Fibroblast of lung (primary cell): ENCODE measurements at places on chromosomes 4 and X.

GRCh38 chr4:60588556-60588955 lies 611.6 kb upstream of the ADGRL3 start:
- no peak for DNase-seq

- no peak for DNase-seq
Observed at GRCh38 chrX:16683007-16683664, 29.3 kb downstream of the CTPS2 start.

DNA sequence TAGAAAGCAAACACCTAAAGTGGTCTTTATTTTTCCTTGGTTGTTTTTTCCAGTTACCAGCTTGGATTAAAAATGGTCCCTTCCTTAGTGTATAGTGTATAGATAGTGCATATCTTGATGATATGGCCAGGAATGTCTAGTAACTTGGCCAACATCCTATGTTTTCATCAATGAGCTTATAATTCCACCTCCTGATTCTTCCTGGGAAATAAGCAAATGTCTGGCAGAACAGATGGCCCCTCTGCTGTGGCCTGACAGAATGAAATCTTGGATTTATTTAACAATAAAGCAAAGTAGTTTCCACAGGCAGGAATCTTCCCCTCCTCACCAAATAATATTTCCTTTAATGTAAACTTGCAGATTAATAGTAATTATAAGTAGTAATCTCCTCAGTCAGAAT lies 6.1 kb downstream of the SCARB2 start:
- no peak for DNase-seq

- peak; percentile 83 for DNase-seq
Observed at GRCh38 chrX:15680401-15680800, 15.8 kb upstream of the CLTRN start.

GRCh38 chrX:107894038-107894437 lies 68.4 kb downstream of the MID2 start:
- peak; percentile 21 for DNase-seq

GRCh38 chr4:95547715-95548471 lies 880 bp downstream of the UNC5C start:
- DNase-seq = no peak

DNA sequence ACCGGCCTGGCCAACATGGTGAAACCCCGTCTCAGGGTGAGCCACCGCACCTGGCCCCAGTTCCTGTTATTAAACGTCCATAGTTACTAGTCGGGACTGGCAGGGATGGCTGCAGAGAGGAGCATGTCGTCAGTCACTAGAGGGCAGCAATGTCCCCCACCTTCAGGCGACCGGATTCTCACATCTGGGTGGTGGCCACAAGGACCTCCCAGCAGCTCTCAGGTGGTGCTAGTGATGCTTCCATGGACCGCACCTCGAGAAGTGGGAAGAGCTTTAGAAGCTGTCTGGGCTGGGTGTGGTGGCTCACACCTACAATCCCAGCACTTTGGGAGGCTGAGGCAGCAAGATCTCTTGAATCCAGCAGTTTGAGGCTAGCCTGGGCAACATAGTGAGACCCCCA lies 13.3 kb upstream of the IL3RA start:
- no peak for DNase-seq

GRCh38 chr4:123536225-123536624 lies 139.6 kb downstream of the SPRY1 start:
- DNase-seq = no peak

GRCh38 chr4:166088576-166088975 lies 215.5 kb downstream of the TLL1 start:
- DNase-seq = no peak

- no peak for DNase-seq
Observed at GRCh38 chr4:84710548-84710947, 127.6 kb downstream of the CDS1 start.

DNA sequence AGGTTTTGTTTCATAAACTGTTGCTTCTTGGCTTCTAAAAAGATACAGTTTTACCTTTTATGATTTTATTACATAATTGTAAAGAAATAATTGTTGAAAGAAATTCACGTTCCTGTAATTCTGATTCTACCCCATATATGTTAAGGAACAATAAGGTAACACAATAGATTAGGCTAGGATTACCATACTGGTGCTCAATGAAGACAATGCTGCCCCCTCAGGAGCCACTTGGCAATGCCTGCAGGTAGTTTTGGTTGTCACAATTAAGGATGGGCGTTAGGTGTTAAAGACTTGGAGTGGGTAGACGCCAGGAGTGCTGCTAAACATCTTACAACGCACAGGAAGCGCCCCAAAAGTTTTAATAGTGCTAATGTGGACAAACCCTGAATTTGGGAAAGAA lies 133.2 kb downstream of the NLGN4X start:
- no peak for DNase-seq

GRCh38 chr4:113052379-113052951 lies 3.0 kb downstream of the ANK2 start:
- peak; percentile 91 for DNase-seq

GRCh38 chr4:108060164-108060563 lies 70.5 kb downstream of the HADH start:
- DNase-seq = peak; percentile 71

- DNase-seq = no peak
Observed at GRCh38 chrX:40154853-40155588, 57.3 kb upstream of the BCOR start.

DNA sequence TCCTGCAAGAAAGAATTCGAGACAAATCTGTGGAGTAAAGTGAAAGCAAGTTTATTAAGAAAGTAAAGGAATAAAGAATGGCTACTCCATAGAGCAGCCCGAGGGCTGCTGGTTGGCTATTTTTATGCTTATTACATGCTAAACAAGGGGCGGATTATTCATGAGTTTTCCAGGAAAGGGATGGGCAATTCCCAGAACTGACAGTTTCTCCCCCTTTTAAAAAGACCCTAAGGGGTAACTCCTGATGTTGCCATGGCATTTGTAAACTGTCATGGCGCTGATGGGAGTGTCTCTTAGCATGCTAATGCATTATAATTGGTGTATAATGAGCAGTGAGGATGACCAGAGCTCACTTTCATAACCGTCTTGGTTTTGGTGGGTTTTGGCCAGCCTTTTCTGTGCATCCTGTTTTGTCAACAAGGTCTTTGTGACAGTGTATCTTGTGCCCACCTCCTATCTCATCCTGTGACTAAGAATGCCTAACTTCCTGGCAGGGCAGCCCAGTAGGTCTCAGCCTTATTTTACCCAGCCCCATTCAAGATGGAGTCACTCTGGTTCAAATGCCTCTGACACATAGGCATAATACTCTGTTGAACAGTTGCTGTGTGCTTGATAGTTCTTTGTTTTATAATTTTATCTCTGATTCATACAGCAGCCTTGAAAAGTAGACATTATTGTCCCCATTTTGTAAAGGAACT lies 25.8 kb downstream of the GAB1 start:
- DNase-seq = no peak

DNA sequence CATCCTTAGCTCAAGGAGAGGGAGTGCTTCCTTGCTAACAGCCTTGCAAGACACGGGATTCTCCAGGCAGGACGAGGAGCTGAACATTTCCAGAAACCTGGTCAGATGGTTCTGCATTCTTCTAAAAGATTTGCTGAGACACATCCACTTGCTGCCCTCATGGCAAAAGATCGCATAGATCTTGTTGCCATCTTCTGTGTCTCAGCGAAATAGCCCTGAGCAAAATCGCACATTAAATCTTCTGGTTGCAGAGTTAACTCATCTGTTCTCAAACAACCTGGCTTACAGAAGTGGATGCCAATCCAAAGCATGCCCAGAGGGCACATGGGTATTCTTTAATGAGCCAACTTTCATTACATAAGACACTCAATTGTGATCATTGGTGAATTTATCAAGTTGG lies 167.5 kb downstream of the PRKX start:
- DNase-seq = no peak

- no peak for DNase-seq
Observed at GRCh38 chr4:15682242-15683142, 865 bp downstream of the FAM200B start.

DNA sequence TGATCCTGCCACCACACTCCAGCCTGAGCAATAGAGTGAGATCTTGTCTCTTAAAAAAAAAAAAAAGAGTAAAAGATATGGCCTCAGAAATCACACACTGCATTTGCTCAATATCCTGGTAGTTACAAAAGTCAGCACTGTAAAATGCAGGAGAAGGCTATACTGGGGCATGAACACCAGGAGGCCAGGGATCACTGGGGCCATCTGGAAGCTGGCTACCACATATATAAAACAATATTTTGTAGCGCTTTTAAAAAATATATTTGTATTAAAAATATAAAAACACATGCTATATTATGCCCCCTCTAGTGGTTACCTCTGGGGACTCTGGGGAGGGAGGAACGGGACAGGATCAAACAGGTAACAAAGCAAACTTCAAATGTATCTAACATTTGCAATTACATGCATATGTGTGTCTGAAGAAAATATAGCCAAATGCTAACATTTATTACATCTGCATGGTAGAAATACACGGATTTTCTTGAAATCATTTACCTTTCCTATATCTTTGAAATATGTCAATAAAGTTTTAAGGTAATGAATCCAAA lies 4.0 kb downstream of the C4orf46 start:
- peak; percentile 27 for DNase-seq

GRCh38 chrX:129876771-129877305 lies 29.1 kb upstream of the UTP14A start:
- peak; percentile 82 for DNase-seq

DNA sequence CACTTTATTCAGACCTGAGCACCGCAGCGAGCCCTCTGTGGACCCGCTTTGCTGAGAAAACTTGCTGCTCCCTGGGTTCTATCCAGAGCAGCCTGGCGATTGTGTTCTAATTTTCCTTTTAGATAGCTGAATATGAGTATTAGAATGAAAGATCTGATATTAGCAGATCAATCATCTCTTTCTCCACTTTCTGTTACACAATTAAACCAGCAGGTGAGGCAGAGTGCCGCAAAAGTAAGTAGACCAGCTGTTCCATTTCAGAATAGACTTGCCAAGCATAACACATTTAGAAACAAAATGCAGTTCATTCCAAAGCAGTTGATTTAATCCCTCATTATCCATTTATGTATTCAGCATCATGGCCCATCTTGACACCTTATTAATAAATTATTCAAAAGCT lies 58.6 kb downstream of the PALLD start:
- DNase-seq = no peak

DNA sequence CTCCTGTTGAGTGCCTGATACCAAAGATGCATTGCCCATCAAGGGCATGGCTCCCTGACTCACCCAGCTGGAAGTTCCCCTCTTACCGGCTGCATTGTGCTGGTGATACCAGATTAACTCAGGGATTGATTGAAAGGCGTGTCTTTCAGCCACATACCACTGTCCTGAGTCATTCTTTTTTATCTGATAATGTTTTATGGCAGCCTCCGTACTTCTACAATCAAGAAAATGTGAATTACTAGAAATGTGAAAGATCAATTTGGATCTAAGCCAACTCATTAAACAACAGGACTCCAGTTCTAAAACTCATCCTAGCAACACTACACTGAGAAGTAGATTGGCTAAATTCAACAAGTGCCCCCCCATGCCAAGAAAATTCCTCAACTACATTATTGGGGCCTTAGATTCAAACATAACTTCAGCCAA lies 40.0 kb downstream of the TXK start:
- peak; percentile 65 for DNase-seq
